ENCODE measurements at places on chromosomes 1 and 21.

DNA sequence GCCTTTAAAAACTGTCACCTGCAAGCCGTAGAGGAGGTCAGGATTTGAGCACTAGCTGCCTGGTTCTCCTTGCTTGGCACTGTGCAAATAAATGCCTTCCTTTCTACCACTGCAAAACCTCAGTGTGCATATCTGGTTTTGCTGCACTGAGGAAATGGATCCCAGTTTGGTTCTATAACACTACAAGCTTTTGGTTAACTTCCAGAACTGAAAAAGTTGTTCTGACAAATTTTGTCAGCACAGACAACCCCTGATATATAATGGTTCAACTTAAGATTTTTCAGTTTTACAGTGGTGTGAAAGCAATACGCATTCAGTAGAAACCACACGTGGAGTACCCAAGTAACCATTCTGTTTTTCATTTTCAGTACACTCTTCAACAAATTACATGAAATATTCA, 29.8 kb upstream of the GALNT2 start:
- DNase-seq, result no peak

DNA sequence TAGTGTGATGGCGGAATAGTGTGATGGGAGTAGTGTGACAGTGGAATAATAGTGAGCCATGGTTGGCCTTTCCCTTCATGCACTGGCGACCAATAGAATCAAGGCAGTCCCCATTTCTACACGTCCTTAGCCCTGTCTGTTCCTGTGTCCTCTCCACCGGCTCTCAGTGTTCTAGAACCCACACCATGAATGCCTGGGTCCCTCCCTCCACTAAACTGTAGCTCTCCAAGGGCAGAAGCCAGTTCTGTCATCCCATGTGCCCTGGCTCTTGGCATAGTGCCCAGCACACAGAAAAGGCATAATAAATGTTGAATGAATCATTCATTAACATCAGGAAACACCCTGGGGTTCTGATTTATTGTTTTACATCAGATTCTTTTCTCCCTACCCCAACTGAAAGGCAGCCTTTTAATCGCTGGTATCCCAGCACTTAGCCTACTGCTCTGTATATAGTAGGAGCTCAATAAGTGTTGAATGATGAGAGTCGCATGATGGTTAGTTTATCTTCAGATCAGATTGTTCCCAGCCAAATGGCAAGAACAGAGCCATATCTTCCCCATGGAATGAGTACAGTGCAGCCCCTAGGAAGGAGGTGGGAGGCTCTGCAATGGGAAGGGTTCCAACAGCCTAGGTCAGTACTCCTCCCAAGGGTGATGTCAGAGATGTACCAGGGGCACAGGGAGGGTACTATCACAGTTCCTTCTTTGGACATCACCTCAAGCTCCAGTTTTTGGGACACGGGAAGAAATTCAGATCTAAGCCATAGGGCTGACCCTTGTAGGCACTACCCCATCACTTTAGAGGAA, 325.7 kb downstream of the HHAT start:
- DNase-seq, result no peak

DNA sequence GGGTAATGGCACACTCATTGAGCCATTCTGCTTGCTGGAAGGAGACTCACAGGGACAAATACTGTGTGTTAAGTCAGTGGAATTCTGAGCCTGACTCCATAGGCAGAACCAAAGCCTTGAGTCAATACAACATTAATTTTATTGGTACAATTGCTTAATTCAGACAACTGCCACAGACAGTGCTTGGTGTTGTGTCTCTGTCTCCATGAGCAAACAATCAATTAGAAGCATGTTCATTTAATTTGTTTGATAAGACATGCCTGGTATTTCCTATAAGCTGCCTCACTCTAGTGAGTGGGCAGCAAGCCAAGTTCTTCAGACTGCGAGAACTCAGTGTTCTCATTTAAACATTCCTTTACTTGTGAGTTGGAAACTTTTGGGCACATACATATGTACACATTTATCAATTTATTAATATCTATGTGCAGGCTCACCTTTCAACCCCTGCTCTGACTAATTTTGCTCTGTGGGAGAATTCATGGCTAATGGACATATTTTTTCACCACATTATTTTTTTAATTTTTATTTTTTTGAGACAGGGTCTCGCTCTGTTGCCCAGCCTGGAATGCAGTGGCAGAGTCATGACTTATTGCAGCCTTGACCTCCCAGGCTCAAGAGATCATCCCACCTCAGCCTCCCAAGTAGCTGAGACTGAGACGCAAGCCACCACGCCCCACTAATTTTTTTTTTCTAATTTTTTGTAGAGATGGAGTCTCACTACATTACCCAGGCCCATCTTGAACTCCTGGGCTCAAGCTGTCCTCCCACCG, 4.5 kb upstream of the SRSF10 start:
- peak; percentile 61 for DNase-seq

DNA sequence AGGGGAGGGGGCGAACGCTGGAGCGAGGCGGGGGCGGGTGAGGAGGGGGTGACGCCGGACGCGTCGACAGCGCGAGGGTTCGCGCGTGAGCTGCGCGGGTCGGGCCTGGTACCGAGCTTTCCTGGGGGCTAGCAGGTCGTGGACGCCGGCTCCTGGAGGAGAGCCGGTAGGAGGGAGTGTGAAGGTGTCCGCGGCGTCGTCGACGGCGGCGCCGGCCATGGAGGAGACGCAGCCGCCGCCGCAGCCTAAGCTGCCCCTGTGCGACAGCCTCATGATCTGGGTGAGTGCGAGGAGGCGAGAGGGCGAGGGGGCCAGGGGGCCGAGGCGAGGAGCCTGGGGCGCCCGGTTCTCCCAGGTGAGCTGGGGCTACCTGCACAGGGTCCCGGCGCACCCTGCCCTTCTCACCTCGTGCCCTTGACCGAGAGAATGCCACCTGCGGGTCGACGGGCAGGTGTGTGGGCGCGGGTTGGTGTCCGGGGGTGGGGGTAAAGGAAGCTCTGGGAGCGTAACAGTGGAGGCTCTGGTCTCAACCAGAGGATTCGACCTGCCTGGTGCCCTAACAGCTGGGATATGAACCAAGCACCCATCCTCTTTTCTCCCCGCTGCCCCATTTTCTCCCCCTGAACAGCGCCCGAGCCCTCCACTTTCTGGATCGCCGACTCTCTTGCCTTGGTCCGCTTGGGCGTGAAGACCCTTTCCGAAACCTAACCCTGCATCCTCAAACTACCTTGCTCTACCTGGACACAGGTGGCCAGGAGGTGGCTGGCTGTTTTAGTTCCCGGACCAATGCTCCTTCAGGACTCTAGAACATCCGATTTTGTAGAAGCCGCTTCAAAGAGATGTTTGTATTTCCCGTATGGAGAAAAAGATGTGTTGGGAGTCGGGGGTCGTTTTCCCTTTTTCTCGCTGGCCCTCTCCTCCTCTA, at the start of gene HOOK1:
TSS of gene HOOK1 (plus strand) at position 49 of the 925 bp plus-strand sequence. CDS start at position 218, 169 bp downstream.
- no peak for DNase-seq

DNA sequence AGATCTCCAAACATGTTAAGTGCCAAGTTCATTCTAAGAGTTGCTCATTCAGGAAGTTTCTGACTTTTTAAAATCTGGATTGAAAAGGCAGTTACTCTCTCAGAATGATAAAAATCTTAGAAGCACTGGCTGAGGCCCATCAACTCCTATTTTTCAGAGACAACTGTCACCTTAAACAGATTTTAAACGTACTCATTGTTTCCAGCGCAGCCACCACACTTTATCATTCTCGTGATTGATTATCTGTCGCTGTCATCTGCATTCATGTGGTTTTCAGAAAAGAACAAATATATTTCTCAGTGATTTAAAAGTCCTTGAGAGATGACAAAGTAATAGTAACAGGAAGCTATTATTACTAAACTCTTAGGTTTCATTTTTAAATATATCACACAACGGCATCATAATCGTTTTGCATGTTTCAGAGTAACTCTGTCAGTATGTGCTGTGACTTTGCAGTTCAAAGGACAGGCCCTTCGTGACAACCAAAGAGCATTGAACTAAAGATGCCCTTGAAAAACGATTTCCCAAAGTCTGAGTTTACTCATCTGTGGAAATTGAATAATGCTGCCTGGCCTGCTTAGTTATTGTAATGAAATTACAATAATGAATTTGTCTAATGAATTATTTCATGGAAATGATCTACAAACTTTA, 14.9 kb upstream of the KCNK1 start:
- no peak for DNase-seq

DNA sequence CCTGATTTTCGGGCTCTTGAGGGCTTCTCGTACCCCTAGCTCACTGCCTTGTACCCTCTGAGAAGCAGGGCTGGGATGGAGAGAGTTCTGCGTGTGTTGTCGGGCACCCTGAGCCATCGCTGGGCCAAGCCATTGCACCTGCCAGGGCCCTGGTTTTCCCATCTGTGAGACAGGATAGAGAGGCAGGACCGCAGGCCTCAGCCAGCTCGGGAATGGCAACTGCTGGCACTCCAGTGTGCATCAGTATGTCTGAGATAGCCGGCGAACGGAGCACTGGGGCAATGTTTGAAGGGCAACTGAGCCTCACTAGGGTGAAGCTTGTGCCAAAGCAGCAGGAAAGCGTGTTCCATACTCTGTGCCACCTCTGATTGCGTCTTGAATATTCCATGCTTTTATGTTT, 66.9 kb downstream of the TENT5C start:
- DNase-seq, result no peak

DNA sequence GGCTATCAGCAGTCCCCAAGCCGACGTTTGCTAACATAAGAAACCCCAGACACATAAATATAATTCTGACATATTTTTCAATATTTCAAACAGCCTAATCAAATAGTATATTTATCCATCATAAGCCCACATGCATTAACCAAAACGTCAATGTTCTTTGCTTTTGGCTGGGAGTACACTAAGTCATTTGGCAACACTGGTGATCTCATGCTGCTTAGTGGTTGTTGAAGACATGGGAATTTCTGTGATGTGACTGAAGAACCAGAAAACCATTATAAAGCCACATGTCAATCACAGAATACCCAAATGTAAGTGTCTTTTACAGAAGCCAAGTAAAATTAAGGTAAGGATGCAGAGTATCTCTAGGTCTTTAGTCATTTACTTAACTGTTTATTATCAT, 57.6 kb downstream of the PLPPR5 start:
- DNase-seq, result no peak

DNA sequence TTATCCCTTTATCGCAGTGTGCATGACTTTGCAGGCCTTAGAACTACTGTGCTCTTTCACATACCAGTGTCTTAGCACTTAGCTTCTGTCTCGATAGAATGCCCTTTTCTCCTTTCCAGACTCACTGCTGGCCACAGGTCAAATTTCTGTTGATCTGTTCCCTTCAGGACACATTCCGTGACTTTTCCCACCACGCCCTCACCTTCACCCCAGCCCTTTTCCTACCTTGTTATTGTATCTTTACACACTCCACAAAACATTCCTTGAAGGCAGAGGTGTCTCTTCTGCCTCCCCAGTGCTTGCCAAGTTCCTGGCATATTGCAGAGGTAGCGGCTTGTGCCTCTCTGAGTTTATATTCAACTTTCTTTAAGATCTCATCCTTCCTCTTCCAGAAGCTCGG, 3.7 kb upstream of the IGSF9 start:
- no peak for DNase-seq

DNA sequence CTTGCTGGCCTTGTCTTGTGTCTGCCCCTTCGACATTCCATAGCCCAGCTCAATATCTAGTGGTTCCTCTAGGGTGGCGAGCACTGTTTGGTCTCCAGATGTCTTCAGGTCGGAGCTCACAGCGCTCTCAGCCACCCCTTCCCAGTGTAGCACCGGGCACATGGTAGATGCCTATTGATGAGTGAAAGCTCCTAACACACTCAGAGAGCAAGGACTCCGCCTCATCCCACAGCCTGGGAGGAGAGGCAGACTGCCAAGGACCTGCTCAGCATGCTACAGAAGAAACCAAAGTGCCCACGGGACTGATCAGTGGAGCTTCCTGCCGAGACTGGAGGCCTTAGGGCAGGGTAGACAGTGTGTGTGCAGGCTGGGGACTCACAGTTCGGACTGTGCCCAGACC, 10.9 kb downstream of the PCSK9 start:
- peak; percentile 76 for DNase-seq

DNA sequence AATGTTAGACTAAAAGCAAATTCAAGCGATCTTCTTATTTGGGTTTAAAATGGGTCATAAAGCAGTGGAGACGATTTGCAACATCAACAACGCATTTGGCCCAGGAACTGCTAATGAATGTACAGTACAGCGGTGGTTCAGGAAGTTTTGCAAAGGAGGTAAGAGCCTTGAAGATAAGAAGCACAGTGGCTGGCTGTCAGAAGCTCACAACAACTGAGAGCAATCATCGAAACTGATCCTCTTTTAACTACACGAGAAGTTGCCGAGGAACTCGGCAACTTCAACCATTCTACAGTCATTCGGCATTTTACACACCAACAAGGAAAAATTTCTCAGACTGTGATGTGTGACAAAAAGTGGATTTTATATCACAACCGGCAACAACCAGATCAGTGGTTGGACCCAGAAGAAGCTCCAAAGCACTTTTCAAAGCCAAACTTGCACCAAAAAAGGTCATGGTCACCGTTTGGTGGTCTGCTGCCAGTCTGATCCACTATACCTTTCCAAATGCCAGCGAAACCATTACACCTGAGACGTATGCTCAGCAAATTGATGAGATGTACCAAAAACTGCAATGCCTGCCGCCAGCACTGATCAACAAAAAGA, 47.9 kb downstream of the ASH1L start:
- peak; percentile 54 for DNase-seq

- DNase-seq, result no peak
Measured at GRCh38 chr1:71621785-71622184, 541.0 kb upstream of the ZRANB2 start.

GRCh38 chr1:21496886-21497285, 12.3 kb upstream of the ALPL start:
- no peak for DNase-seq

GRCh38 chr21:44927587-44928461, 7.1 kb upstream of the ITGB2 start:
- DNase-seq, result no peak

DNA sequence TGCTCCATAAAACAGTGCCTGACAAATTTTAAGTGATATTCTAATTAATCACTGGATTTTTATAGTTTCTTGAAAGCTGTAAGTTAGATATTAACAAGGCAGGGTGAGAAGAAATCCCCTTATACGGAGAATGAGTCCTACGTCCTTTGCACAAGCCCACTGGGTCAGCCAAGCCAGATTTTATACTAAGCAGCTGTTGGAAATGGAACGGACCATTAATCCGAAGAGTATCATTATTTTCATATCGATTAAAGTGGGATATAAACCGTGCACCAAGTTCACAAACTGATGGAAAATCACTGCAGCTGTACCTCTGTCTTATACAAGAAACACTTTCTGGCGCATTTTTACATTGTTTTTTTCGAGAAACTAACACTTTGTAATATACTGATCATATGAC, 35.2 kb downstream of the SPAG17 start:
- DNase-seq, result no peak
